LoVo (cell line): ENCODE measurements at places on chromosomes 4 and X.
A peak's percentile ranks its signal among the peaks of the same experiment; 100 is the strongest.

DNA sequence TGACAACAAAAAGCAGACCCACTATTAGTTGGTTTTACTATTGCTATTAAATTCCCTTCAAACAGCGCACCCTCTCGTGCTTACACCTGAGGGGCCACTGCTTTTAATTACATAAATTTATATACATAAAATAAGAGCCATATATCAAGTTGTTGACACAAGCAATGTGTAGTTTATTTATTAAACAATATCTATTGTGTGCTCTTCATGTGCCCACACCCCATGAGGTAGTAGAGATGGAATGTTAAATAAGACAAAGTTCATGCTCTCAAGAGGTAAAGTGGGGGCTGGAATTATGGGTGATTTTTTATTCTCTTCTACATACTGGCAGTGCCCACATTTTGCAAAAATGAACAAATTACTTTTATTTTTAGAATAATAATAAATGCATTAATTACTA lies 47.3 kb downstream of the KCNIP4 start:
- DNase-seq: no peak

GRCh38 chrX:94695910-94696309 lies 1021.9 kb downstream of the FAM133A start:
- DNase-seq: no peak

DNA sequence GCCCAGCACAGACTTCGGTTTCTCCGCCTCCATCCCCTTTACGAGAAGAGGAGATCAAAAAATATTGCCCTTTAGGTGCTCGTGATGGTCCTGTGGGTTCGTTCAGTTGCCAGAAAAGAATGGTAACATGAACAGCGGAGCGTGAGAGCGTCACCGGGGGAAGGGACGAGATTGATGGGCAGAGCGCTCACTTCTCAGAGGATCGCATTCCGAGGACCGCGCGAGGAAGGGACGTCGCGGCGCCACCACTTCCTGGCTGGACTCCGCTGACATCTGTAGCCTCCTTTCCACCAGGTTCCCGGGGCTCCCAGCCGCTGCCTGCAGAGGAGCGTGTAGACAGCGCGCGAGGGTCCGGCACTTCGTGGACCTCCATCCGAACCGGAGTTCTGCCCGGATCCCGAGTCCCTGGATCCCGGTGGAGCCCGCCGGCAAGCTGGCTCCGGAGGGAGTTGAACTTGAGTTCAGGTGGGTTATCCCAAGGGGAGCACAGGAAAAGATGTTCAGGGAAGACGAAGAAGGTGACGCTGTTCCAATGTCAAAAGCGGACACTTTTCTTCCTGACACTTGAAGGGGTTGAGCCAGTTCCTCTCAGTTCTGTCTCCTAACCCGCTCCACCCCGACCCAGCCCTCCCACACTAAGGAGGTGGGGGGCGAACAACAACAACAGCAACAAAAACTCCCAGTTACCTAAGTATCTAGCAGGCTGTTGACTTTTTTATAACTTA lies 484 bp downstream of the GALNTL6 start:
- DNase-seq: no peak

- no peak for DNase-seq
Observed at GRCh38 chrX:110399966-110400365, 41.3 kb downstream of the RTL9 start.

GRCh38 chrX:151702741-151703340 lies 7.6 kb downstream of the PRRG3 start:
- no peak for DNase-seq

DNA sequence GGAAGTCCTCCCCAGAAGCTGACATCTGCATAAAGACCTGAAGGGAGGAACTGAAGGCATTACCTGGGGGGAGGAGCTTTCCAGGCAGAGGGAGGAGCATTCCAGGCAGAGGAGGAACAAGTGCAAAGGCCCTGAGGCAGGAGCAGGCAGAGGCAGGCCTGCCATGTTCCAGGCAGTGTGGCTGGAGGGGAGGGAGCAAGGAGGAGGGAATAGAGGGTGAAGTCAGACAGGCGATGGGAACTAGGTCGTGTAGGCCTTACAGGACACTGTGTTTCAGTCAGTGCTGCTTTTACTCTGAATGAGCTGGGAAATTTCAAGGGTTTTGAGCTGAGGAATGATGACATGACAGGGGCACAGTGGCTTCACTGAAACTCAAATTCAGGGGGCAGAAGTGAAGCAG lies 292.7 kb downstream of the BCOR start:
- no peak for DNase-seq

GRCh38 chr4:41257257-41257901 lies 651 bp downstream of the UCHL1 start:
- DNase-seq: peak; percentile 35
